ENCODE measurements at places on chromosomes 6 and 20.

DNA sequence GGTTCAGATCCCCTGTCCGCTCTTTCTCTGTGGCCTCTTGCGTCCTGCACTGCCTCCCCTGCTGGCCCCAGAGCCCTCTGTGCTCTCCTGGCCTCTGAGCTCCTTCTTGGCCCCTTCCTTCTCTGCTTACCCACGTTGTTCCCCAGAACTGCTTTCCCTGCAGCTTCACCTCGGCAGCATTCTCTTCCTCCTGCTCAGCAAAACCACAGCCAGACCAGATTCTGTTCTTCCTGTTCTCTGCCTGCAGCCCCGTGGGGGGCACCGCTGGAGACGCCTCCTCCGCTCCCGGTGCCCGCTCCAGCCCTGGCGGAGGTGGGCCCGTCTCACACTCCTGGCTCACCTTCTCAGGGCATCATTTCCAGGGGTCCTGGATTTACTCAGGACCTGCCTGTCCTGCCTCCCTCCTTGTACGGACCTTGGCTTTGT lies 59.7 kb downstream of the TCP11 start:
- DNase-seq, result no peak

DNA sequence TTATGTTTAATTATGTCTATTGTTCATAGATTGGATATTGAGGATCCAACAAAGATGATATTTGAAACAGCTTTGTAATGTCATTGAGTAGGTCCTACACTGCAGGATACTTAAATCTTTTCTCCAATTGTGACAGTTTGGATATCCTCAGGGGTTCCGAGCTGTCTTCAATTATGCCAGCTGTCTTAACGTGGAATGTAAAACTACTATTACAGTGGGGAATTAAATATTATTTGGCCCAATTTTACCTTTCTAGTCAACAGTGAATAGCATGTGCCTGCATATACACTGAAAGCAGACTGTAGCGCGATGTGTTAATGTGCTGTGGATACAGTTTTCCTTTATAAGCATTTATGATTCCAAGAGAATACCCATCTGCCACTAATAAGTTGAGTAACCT lies 156.9 kb downstream of the GRIK2 start:
- no peak for DNase-seq

DNA sequence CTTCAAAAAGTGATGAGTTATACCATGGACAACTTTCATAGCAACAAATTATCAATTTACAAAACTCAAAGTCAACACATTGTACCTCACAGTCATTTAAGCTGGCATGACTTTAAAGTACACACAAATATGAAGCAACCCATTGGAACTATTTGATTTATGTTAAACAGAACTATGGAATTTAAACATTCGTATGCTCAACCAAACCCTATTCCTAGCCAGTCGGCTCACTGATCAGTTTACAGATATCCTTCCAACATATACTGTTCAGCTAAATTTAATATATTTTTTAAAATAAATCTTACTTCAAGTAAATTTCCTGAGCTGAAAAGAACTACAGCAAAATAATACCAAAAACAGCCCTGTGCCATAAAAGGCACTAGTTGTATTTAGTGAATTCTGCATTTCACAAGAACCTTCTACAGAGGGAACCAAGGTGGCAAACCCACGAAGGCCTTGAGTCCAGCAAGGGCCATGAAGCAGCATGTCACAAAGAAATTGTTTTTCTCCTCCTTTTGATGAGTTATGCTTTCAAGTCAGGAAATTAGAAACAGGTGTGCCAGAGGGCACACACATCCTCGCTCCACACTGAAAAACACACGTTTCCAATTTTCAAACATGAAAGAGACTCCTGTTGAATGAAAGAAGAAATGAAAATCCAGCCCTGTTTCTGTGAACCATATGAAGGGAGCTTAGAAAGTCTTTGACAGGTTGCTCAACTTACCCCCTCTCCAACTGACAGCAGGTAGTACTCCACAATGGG lies 122.8 kb downstream of the TASP1 start:
- DNase-seq, result no peak

DNA sequence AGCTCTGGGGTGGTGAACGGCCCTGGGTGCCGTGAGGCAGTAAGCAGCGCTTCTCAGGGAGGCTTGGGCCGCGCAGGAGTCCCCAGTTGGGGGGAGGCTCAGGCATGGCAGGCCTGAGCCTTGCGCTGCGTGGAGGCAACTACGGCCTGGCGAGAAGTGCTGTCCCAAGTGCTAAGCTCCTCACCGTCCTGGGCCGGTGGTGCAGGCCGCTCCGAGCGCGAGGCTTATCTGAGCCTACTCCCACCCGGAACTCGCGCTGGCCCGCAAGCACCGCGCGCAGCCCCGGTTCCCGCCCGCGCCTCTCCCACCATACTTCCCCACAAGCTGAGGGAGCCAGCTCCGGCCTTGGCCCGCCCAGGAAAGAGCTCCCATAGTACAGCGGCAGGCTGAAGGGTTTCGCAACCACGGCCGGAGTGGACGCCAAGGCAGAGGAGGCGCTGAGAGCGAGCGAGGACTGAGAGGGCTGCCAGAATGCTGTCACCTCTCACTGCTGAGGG lies 1.8 kb upstream of the WRNIP1 start:
- DNase-seq, result no peak

GRCh38 chr6:137542713-137543112 lies 48.5 kb upstream of the OLIG3 start:
- no peak for DNase-seq

- DNase-seq, result no peak
Observed at GRCh38 chr6:87504441-87504840, 31.7 kb downstream of the SLC35A1 start.
